ENCODE measurements at places on chromosomes 12 and 14.

DNA sequence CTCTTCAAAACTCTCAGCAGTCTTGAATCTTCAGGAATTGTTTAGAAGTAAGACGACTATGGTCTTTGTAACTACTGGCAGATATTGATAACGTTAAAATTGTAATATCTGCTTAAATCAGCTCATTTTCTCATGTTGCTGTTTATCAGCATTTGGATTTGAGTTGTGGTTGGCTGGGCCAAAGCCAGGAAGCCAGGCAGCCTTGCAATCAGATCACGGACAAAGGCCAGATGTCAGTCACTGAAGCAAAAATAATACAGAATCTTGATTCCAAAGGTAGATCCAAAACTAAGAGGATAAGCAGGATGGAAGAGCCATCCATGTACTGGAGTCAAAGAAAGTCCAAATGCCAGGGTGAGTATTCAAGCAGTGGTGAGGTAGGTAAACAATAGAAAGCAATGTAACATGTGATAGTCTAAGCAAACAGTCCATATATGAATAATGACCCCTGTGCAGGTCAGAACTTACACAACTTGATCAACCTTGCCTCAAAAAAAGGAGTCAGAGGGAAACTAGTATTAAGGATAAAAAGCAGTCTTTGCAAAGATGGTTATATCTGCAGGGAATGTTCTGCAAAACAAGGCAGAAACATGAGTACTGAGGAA, 95.8 kb upstream of the RAP1B start:
- no peak for DNase-seq

DNA sequence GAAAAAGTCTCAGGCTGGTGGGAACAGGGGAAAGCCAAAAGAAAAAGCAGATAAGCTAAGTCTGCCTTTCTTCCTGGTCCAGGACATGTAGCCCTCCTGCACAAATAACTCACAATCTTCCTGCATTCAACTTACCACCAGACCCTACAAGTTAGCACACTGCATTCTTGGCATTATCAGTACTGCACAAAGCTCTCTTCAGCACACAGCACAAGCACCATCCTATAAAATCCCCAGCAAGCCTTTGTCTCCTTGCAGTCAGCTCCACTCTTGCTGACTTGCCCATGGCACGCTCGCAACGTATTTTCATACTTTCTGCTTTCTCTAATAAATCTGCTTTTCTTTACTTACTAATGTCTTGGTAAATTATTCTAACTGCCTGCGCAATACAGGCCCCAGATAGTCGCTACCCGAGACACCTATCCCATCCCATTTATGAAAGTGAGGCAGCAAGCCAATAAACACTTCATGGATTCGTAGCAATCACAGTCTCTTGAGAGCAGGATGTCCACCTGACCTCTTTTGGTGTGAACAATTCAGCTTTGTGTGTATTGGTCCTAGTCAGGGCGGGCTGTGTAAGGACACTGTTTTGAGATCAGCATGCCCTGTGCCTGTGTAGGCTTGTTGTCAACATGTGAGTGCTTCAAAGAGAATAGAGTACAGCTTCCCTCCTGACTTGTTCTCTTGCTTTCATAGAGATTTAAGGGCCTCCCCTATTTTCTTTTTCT, 49.0 kb downstream of the TMEM117 start:
- DNase-seq = no peak

DNA sequence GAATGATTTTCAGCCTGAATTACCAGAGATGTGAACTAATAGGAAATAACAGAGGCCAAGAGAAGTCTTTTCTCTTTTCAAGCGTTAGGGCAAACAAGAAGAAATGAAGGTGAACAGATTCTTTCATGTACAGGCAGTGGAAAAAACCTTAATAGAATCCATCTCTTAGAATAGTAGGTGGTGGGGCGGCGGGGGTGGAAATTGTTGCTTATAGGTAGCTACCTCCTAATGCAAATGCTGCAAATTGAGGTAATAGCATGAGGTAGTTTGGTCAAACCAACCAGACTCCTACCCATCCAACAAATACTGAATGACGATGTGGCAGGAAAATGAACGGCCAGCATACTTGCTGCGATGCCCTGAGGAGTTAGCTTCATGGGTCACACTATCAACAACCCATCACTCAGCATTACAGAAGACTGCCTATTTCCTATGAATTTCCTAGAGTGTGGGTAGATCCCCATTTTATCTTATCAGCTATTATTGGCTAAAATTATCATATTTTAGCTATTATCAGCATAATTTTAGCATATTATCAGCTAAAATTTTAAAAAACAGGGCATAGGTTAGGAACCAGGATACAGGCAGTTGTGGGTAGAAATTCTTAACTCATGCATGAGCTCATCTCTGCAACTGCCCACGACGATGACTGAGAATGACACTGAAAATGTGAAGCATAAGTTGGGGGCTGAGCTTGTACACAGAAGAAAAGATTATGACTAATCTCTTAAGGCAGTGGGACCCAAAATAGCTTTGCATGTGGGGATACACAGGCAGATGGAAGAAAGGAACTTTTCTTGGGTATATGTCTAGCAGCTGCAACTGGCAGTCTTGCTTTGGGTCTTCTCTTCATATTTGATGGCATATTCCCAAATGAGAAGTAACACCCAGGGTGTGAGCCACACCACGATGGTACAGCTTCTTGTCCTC, 68.7 kb downstream of the NIN start:
- no peak for DNase-seq

DNA sequence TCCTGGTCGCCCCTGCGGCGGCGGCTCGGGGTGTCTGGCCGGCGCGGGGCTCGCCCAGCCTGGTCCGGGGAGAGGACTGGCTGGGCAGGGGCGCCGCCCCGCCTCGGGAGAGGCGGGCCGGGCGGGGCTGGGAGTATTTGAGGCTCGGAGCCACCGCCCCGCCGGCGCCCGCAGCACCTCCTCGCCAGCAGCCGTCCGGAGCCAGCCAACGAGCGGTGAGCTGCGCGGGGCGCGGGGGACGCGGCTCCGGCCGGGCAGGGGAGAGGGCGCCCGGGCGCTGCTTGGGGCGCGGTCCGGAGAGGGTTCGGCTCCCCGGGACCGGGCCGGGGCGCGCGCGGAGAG, at the start of gene LGALS3:
TSS of gene LGALS3 (plus strand) at position 167 of the 342 bp plus-strand sequence. CDS start 8,122 bp downstream, outside the sequence.
- DNase-seq = no peak
